Stimulated activated CD4-positive, alpha-beta T cell treated with anti-CD3 and anti-CD28 coated beads, Interleukin-15, amount 100 ng/mL, for 24 hours (primary cell): ENCODE measurements at places on chromosomes 13 and 19.

DNA sequence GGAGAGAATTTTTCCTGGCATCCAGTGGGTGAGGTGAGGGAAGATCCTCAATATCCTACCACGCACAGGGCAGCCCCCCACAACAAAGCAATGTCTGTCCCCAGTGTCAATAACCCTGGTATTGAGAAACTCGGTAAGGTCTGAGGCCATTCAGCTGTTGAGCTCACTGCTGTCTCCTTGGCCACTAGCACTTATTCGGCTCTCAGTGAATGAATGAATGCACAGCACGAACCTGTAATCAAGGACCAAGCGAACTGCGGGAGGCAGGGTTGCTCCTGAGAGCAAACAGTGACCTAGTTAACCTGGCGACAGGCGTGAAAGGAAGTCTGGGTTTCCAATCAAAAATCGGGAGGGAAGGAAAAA lies 640 bp downstream of the ZSCAN5A start:
- no peak for DNase-seq

DNA sequence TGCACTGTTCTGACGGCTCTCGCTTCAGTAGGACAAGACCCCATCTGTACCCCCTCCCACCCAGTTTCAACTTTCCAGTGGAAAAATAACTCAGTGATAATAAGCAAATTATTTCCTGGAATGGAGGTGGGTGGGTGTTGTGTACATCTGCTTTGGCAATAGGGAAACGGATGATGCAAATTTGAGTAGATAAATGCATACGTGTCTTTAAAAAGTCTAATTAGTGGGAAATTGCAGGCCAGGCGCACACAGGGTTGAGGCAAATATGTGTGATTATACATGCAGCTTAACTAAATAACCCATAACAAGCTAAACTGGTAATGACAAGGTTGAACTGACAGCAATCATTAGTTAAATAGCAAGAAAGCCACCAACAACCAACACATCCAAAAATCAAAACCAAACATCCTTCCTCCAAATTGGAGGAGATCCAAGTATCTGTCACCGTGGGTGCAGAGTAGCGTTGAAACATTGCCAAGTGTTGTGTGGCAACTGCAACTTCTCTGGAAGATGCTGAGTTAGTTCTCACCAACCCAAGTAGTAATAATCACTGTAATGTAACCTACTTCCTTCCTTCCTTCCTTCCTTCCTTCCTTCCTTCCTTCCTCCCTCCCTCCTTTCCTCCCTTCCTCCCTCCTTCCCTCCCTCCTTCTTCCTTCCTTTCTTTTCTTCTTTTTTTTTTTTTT lies 54.6 kb downstream of the TRPM4 start:
- DNase-seq: no peak

DNA sequence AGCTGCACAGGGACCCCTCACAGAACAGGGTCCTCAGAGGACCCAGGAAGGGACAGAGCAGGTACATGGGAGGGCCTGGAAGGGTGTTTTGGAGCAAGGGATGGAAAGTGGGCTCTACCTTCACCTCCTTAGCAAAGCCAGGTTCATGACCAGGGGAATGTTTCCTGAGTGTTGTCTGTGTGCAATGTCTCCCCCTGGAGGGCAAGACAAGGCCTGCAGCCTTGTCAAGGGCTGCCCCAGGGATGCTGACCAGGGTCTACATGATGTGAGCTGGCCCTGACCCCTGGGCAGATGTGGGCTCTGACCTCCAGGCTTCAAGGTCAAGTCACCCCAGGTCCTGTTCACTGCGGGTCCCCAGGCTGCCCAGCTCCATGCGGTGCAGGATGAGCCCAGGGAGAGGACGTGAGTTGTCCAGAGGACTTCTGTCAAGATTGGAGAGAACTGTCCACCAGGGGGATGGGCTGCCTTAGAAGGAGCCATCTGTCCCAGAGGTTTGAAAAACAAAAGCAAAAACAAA lies 1.0 kb upstream of the CEACAM1 start:
- DNase-seq: peak; percentile 76

- no peak for DNase-seq
Measured at GRCh38 chr19:16032509-16033135, 43.7 kb upstream of the TPM4 start.

GRCh38 chr13:103810026-103810425 lies 743.8 kb upstream of the SLC10A2 start:
- no peak for DNase-seq

DNA sequence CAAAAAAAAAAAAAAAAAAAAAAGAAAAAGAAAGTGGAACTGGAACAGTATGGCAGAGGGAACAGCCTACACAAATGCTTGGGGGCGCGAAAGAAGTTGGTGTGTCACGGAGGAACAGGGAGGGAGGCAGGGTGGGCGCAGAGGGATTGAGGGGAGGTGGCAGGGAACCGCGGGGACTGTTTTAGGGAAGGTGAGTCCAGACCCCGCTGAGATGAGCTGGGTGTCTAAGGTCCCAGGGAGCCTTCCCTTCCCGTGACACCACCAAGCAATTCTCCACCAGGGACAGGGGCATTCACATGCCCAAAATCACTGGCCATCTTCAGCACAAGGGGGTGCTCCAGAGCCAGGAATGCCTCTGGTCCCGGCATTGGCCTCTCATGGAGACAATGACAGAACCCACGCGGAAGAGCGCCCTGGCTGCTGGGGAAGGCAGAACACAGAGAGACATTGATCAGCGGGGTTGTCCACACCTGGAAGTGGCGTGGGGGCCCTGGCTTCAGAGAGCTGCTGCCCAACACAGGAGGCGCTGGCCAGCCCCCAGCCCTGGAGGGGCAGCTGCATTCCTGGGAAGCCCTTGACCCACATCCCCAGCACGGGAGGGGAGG lies 6.9 kb downstream of the PEAK3 start:
- DNase-seq: peak; percentile 62

GRCh38 chr19:43532571-43532961 lies 422 bp upstream of the ZNF575 start:
- DNase-seq: no peak

GRCh38 chr19:980133-980998 lies 3.8 kb upstream of the WDR18 start:
- no peak for DNase-seq

DNA sequence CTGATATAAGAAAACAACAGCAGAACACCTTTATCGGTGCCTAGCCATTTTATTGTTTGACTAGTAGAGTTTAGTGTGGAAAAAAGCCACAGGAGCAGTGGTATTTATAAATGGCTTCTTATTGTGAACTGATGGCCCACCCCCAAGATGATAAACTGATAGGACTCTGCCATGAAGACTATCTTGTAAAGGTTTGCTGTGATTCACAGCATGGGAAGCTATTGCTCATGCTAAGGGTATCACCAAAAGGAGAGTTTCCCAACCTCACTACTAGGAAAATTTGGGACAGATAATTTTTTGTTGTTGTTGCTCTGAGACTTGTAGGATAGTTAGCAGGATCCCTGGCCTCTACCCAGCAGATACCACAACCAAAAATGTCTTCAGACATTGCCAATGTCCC lies 12.0 kb upstream of the SLC7A1 start:
- no peak for DNase-seq

DNA sequence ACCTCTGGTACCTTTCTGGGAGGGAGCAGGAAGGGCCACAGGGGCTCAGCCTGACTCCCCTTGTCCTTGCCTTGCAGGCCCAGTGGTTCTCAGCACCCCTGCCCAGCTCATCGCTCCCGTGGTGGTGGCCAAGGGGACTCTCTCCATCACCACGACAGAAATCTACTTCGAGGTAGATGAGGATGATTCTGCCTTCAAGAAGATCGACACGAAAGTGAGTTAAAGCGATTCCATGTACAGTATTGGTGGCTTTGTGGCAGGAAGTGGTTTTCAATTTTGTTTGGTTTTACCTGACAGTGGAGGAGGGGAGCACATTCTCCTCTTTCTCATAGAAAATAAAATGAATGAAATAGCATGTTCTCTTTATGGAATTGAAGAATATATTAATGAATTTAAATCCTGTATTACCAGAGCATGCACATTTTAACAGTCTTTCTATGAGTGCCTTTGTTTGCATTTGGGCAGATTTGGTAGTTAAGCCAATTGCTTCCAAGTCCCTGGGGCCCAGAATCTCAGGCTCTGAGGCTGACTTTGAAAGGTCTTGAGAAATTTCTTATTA lies 4.1 kb downstream of the MAB21L1 start:
- DNase-seq: no peak

GRCh38 chr19:19402656-19403372 lies 2.7 kb upstream of the GATAD2A start:
- no peak for DNase-seq
